Stimulated activated CD8-positive, alpha-beta memory T cell treated with anti-CD3 and anti-CD28 coated beads, Interleukin-7, amount 100 ng/mL, for 1 hour (primary cell): ENCODE measurements at places on chromosomes 1 and 21.

DNA sequence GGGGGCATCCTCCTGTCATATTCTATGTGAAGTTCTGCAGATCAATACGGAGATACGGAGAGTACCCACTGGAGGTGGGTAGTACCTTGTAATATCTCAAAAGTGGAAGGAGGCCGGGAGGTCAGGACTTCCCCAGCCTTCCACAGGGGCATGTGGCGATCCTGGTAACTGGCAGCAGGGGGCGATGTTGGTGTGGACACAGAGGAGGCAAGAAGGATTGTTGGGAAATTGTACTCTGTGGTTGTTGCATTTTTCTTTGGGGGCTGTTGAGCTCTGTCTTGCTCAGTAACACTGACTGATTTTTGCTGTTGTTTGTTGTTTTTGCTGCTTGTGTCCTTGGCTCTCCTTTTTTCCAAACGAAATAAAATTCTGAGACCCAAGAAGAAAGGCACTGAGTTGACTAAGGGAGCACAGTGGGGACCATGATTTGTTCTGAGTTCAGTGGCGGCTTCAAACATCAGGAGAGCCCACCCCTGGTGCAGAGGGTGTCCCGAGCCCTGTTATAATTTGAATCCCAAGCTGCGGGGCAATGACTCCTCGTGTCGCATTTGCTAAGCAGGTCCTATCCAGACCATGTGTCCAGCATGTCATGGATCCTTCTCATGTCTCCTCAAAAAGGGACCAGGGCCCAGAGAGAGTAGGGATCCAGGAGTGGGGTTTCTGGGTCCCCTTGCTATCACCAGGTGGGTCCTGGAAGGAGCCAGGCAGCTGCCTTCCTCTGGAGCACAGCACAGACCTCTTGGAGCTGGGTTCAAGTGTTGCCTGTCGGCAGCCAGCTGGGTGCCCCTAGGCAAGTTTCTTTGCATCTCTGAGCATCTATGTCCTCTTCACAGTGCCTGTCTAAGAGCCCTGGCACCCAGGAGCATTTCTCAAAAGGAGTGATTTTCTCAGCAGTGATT, 22.8 kb downstream of the LHX4 start:
- peak; percentile 38 for DNase-seq

DNA sequence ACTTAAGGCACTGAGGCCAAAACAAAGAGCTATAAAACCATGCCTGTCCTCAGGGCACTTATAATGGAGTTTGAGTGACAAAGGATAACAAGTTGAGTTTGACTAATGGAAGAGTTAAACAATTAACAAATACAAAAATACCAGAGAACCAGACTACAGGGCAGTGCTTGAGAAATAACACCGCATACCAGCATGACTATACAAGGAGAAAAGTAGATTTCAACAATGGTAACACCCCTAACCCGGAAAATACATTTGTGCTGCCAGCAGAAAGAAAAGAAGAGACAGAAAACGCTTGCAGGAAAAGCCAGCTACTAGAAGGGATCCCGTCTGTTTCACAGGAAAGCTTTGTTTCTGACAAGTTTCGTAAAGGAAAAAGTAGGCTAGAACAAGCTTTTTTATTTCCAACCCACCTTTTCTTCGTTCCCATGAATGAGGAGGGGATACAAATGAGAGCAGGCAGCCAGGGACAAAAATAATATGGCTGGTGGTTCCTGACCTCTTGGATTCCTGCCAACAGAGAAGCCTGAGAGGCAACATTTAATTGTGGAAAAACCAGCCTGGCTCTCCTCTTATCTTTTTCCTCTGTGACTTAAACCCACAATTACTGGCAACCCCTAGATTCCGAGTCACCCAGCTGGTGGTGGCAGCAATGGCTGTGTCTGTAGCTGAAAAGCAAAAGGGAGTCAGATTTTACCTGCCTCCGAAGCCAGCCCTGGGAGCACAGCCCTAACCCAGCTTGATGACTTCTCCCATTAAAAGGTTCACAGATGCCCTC, 56.5 kb downstream of the WLS start:
- DNase-seq = no peak

- no peak for DNase-seq
These were observed 9.4 kb downstream of the TRMT13 start for GRCh38 chr1:100142343-100142742.

- no peak for DNase-seq
These were observed 4.3 kb downstream of the CR2 start for GRCh38 chr1:207458414-207458813.

DNA sequence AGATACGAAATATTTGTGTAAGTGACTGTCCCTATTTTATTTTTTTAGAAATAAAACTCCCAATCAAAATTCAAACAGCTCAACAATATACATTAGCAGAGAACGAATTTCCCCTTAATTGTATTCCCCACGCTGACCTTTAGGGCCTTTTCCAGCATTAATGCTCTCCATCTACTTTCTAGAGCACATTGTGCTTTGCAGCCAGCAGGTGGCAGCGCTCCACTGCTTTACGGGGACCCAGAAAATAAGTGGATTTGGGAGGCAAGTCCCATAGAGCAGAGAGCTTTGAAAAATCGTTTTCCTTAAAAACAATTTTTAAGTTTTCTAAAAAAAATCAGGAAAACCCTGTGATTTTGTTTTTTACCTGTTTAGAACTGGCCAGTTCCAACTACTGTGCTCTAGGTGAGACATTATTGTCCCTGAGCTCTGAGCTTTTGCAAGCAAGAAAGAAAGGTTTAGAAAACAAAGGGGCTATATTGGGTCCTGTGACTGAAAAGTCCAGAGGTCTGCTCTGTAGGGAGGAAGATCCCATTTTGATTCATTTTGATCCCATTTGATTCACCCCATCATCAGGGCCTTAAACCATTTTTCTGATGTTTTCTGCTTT, 144.4 kb upstream of the ZNF644 start:
- no peak for DNase-seq

DNA sequence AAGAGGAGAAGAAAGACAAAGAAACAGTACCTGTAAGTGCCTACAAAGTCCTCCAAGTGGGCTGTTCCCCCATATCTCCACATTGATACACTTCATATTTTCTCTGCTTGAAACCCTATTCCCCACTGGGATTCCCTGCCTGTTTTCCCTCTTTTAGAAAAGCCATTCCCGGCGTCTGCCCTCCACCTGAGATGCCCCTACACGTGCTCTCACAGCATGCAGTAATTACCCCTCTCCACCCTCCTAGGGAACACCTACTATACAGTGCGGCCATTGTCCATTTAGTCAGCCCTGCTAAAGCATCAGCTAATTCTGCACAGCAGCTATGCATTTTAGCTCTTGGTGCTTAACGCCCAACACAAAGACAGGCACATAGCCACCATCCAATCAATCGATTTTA, 135.7 kb upstream of the TIAM1 start:
- DNase-seq = no peak

DNA sequence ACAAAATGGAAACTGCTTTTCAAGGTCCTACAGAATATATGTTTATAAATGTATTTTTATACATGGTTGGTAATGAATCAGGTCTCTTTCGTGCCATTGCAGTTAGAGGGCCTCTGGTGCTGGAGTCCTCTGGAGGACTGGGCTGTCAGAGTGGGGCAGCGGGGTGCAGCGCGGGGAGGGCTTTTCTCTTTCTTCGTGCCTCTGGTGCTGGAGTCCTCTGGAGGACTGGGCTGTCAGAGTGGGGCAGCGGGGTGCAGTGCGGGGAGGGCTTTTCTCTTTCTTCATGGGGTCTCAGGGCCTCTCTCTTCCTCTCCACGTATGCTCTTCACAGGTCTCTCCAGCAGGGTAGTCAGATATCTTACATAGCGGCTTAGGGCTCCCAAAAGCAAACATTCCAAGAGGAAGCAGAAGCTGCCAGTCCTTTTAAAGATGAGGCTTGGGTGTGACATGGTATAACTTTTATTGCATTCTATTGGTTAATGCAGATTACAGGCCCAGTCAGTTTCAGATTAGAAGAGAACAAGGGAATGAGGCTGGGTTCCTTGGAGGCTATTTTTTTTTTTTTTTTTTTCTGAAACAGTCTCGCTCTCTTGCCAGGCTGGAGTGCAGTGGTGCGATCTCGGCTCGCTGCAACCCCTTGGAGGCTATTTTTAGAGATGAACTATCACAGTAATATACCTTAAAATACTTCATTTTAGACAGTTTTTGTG, 13.1 kb downstream of the SDCCAG8 start:
- no peak for DNase-seq

GRCh38 chr1:52139817-52140540, 1.9 kb upstream of the ZFYVE9 start:
- no peak for DNase-seq

- no peak for DNase-seq
These were observed 13.4 kb downstream of the KCNA10 start for GRCh38 chr1:110505596-110505995.

DNA sequence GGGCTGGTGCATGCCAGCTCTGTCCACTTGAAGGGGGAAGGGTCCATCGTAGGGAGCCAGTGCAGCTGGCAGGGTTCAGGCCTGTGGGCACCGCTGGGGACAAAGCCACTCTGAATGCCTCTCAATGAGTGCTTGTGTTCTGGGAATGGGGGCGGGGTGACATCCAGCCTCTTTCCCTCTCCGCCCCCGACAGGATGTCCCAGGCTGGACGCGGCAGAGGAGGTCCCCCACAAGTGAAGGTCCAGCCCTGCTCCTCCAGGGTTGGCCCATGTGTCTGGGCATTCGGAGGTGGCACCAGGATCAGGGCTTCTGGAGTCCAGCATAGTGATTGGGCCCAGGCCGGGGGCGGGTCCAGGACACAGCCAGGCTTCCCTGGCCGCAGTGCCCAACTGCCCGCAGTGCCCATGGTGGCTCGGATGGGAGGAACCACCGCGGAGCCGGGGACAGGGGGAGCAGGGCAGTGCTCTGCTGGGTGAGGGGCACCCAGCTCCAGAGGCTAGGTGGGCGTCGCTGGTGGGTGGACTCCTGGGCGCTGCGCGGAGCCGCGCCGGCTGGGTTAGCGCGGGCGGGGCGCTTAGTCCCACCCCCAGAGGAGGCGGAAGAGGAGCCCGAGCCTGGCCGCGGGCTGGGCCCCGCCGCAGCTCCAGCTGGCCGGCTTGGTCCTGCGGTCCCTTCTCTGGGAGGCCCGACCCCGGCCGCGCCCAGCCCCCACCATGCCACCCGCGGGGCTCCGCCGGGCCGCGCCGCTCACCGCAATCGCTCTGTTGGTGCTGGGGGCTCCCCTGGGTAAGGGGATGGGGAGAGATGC, at the start of gene SHISA4:
SHISA4 (plus strand) TSS at position 617 of the 808 bp plus-strand sequence; CDS start at position 714, 97 bp downstream.
- no peak for DNase-seq

GRCh38 chr21:42456457-42456856, 39.6 kb downstream of the RSPH1 start:
- DNase-seq = no peak

GRCh38 chr21:31406510-31406909, 62.4 kb upstream of the TIAM1 start:
- DNase-seq = no peak

DNA sequence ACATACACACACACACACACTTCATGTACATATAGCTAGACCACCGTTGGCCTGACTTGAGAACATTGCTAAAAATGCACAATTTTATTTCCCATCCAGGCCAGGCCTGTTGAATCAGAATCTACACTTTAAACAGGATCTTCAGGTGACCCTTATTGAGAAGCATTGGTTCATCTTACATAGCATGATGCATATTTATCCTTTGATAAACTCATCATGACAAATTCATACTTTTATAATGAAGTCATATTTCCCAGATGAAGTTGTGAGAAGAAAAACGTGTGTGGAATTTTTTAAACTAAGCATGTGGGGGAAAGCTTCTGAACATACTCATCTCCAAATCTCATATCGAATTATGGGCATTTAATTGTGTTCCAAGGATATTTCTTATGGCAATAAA, 877.7 kb downstream of the MRPL39 start:
- DNase-seq = no peak

GRCh38 chr1:185608177-185608576, 126.0 kb upstream of the HMCN1 start:
- DNase-seq = no peak

- no peak for DNase-seq
These were observed 412.8 kb upstream of the LYPLAL1 start for GRCh38 chr1:218760601-218761570.

DNA sequence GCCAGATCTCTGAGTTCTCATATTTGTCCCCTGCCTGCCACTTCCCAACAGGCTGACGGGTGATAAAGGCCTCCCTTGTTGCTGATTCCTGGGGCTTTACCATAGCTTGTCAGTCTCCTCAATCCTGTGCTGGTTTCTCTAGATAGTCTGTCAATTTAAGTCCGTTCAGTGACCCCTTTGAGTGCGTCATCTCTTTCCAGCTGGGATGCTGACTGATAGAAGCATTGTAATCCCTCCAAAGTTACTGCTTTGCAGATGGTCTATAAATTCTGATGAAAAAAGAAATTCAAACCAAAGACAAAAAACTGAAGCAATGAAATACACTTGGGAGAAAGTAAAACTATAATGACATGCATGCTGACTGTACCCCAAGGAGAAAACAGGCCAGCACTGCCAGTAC, 28.3 kb downstream of the RHOU start:
- no peak for DNase-seq

- DNase-seq = no peak
These were observed 489 bp downstream of the TNNI1 start for GRCh38 chr1:201421041-201421440.

- DNase-seq = no peak
These were observed 39.1 kb downstream of the TDRD5 start for GRCh38 chr1:179630719-179631118.

- no peak for DNase-seq
These were observed 235.3 kb downstream of the FAF1 start for GRCh38 chr1:50724626-50725286.

DNA sequence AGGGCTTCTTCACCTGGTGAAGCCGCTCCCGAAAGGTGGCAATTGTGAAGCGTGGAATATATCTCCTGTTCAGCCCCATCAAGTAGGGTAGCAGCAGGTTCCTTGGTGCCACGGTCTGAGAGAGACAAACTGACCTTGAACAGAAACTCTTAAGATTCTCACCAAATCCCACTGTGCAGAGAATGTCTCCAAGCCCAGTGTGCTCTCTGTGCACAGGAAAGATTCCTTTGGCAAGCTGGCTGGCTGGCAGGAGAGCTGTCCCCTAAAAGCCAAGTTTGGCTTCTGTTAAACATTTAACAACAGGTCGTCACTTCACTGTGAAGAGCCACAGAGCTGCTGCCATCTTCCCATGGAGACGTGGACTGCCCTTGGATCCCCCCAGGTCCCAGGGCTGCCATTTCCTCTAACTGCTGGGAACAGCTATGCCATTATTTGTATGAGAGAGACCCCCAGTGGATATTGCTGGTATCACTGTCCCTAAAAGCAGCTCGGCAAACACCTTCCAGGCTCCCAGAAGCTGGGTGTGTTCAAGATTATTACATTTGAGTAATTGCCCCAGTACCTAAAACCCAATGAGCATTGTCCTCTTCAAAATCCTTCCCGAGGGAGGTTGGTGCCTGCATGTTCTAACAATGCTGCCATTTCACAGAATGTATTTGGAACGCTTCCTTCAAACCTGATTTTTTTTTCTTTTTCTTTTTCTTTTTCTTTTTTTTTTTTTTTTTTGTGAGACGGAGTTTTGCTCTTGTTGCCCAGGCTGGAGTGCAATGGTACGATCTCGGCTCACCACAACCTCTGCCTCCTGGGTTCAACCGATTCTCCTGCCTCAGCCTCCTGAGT, 71.8 kb downstream of the CD58 start:
- no peak for DNase-seq

DNA sequence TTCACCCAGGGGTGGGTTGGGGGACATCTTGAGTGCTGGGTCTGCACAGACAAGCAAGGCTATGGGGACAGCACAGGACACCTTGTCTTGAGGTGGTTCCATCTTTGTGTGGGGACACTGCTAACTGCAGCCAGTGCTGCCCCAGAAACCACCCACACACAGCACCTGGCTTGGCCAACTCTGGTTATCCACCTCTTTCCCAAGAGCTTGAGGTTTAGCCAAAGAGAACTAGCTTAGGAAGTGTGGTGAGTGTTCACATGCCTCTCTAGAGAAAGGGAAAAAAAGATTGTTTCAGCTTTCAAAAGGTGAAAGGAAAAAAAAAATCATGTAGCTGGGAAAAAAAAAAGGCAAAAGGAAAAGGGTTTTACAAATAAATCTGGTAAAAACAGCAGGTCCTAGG, 32.4 kb downstream of the BCAR3 start:
- DNase-seq = no peak
